ENCODE measurements at places on chromosomes 5 and 9.

GRCh38 chr5:119655061-119655460, 25.7 kb downstream of the FAM170A start:
- DNase-seq: no peak

GRCh38 chr5:78821536-78822021, 163.5 kb downstream of the ARSB start:
- no peak for DNase-seq

DNA sequence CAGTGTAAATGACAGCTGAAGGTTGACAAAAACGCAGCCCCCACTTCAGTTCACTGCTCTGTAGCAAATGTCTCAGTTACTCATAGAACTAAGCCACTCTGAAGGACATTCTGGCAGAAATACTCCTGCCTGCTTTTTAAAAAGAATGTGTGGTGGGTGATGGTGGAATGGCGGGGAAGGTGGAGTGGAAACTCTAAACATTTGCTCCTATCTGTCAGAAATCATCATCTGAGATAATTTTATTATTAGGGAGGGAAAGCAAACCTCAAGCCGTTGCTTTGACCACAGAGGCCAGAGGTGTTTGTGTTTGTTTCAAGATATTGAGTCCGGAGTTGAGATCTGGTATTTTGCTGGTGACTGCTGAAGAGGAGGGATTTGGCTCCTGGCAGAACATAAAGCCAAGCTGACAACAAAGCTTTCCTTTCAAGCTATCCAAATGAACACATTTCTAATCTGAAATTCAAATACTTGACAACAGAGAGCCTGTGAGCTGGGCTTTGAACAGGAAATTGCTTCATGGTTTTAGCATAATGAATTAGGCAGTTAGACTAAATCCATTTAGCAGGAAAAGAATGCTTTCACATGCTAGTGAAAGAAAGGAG, 362.7 kb downstream of the CSNK1G3 start:
- no peak for DNase-seq

DNA sequence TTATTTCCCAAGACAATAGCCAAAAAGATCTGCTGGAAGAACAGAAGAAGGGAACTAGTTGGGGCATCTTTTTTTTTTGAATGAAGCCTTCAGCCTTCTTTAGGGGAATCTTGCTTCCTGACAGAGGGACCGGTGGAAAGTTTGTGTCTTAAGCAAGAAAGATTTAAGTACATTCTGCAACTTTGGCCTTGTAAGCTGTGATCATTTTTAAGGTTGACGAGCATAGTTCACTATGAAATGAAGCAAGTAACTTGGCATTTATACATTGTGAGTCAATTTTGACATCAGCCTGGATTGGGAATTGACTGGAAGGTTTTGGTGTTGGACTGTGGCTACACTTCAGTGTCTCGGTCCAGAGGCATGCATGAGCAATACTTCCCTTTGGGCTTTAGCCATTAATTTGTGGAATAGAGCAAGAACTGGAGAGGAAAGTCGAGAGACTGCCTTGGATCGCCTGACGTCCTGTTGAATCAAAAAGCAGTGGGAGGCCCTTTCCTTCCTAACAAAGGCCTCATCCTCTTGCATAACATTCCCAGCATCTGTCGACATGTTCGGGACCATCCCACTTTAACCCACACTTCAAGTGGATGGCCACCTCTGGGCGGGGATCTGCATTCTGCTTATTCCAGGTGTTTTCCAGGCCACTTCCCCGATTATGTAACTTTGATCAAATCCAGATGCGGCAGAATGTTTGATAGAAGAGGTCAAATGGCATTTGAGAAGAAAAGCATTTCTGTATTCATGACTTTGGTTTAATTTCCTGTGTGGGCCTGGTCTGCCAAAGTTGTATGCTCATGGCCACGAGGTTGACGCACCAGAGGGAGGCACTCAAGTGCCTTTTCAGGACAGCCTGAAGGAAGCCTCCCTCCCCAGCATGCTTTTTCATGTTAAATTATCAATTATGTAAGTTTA, 12.5 kb downstream of the ABL1 start:
- DNase-seq: no peak

DNA sequence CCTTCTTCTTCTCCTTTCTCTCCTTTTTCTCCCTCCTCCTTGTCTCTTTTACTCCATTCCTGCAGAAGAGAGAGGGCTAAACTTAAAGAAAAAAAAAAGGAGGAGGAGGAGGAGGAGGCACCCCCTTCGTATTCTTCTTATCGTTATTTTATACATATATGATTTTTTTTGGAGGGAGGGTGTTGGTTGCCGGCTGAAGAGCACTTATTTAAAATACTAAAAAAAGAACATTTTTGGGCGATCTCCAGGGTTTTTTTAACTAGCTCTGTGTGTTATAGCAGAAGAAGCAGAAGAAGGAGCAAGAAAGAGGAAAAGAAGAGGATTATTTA, 381 bp downstream of the NR2F1 start:
- DNase-seq: no peak
